Kidney capillary endothelial cell (primary cell): ENCODE measurements at places on chromosomes 13 and 19.

DNA sequence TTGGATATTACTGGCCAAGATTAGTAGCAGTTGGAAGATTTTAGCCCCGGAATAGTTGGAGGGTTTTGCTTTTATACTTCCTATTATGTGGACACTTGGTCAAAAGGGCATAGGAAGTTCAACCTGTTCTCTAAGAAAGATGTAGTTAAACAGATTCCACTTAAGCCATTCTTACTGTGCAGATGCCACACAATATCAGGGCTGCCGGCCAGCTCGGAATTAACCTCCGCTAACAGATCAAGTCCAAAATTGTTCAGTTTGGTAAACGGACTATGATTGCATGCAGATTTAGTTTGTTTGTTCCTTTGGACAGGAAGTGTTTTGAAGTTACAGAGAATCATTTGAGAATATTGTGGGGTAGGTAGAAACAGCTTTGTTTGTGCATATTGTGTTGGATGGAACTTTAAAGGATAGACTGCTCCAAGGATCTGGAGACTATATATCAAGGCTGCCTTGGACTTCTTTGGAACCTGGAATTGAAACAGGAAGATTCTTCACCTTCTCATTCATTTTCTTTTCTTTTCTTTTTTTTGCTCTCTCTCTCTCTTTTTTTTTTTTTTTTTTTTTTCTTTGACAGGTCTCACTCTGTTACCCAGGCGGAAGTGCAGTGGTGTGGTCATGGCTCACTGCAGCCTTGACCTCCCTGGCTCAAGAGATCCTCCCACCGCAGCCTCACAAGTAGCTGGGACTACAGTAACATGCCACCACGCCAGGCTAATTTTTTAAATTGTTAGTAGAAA lies 5.0 kb upstream of the SPRY2 start:
- no peak for DNase-seq

- no peak for DNase-seq
Measured at GRCh38 chr13:71801165-71801760, 65.7 kb downstream of the DACH1 start.

DNA sequence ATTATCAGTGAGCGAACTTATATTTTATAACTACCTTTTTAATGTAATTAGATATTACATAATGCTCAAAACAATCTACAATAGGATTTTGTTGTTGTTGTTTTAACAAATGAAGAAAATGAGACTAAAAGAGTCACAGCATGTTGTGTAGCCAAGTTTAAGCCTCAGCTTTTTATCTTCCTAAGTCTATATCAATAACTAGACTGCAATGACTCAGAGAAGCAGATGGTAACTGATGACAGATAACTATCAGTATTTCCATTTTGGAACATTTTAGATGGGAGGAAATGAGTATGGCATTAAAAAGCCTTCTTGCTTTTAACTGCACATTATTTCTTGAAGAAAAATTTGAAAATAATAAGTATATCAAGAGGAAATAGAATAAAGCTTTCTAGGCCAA lies 825.2 kb downstream of the SLITRK1 start:
- DNase-seq, result no peak

- no peak for DNase-seq
Measured at GRCh38 chr19:39939556-39939955, 5.1 kb upstream of the FCGBP start.

GRCh38 chr13:90872491-90873025 lies 474.9 kb upstream of the MIR17HG start:
- DNase-seq, result no peak

DNA sequence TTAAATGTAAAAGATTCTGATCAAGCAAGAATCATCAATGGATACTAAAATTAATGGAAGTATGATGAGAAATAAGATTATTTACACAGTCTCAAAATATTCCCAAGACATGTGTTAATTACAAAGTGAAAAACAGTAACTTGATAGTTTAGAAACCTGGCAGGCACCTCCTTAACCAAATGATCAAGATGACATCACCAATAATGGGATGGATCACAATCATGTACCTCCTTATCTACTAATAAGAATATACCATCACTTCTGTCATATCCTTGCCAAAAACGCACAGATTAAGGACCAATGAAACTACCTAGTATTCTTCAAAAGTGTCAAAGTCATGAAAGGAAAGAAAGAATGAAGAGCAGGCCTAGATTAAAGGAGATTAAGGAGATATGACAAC lies 30.0 kb downstream of the TSC22D1 start:
- DNase-seq, result no peak

- no peak for DNase-seq
Measured at GRCh38 chr13:51820016-51820597, 16.1 kb upstream of the DHRS12 start.

GRCh38 chr13:95250961-95251360 lies 50.3 kb downstream of the ABCC4 start:
- no peak for DNase-seq

- no peak for DNase-seq
Measured at GRCh38 chr19:38699027-38699346, 45.3 kb downstream of the CAPN12 start.

DNA sequence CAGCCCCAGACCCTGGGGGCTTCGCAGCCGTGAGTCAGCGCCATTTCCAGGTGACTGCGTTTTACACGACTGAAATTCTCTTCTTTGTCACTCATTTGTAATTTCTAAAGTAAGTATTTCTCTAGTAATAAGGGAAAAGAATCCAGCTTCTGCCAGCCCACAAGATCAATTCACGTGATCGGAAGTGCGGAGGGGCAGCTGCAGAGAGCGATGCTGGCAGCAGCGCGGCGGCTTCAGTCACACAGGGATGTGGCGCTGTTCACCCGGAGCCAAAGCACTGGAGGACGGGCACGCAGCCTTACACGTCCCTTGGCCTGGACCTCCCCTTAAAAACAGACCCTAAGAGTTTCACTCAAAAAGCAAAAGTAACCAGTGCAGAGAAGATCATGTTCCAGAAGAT lies 18.4 kb downstream of the GRTP1 start:
- DNase-seq, result no peak

- DNase-seq, result no peak
Measured at GRCh38 chr19:58556622-58557220, 1.7 kb downstream of the UBE2M start.

DNA sequence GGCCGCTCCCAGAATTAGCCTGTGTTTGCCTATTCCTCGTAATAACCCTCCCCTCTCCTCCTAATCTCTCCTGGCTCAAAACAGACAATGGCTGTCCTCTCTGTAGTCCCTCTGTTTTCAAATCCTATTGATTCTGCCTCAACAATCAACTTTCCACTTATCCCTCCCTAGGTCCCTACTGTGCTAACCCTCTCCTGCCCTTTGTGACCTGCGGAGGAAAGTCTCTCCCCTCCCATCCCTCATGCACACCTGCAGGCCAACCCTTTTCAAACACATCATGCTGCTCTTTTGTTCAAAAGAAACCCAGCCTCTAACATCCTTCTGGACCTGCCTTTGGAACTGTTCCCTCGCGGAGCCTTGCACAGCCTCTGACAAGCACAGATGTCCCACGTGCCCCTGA lies 37.3 kb downstream of the CILP2 start:
- no peak for DNase-seq

DNA sequence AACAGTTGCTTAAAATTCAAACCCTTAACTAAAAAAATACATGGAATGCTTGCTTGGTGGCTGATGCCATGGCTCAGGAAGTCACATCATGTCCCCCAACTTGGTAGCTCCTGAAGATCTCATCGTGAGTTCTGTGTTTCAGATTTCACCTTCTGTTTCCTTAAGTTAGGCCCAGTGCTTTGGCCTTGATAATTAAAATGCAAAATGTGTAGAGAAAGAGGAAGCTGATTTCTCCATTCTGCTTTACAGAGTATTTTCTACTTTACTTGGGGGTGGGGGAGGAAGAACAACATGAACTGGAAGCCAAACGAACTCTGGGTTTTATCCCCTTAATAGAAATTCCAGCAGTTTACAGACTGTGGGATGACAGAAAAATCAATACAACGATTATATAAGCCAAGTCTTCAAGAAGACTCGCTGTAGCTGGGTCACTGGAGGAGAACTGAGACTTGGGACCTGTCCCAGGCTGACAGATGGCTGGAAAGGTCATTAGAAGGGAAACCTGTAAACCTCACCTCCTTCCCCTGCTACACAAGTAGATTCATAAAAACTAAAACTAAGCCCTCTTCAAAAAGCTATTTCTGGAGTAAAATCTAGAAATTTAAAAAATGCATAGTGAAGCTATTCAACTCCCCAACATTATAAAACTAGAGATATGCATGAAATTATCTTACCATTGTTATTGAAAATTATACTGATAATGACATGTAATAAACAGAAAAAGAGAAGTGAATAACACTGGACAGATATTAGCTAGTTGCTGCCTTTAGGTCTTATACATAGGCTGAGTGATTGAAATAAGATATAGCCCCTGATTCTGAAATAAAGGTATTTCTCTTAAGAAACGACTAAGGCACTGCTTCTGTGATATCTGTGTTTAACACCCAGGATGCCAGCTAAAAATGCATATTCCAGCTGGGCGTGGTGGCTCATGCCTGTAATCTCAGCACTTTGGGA lies 22.1 kb upstream of the GGACT start:
- DNase-seq, result no peak

DNA sequence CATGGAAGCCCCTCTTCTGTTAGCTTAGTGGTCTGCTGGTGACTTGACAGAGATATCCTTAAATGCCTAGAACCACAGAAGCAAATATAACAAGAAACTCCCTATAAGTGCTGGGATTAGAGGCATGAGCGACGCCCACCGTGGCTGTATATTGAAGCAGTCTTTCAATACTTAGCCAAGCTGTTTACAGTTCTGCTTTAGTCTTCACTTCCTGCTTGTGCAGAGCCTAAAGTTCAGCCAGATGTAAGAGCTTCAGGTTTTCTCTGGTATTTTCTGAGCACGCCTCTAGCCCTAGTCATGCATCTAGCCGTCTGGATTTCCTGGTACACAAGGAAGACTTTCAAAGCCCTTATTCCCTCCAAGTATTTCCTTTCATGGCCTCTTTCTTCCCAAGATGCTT lies 28.5 kb downstream of the TRPM4 start:
- no peak for DNase-seq

DNA sequence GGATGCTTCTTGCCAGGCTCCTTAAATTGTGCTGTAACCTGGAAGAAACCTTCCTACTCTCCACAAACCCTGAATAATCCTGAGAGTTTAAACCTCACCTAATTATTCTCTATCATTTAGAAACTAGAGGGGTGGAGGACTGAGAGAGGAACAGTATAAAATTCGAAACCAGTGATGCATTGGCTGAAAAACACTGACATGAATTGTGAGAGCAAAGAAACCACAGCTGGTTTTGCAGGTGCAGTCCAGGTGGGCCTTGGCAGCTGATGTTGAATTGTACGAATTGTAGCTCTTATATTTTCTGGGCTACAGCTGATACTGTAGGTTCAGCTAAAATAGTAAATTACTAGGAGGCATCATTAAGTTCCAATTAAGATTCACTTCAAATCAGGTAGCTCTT lies 227.0 kb upstream of the SLITRK5 start:
- no peak for DNase-seq

DNA sequence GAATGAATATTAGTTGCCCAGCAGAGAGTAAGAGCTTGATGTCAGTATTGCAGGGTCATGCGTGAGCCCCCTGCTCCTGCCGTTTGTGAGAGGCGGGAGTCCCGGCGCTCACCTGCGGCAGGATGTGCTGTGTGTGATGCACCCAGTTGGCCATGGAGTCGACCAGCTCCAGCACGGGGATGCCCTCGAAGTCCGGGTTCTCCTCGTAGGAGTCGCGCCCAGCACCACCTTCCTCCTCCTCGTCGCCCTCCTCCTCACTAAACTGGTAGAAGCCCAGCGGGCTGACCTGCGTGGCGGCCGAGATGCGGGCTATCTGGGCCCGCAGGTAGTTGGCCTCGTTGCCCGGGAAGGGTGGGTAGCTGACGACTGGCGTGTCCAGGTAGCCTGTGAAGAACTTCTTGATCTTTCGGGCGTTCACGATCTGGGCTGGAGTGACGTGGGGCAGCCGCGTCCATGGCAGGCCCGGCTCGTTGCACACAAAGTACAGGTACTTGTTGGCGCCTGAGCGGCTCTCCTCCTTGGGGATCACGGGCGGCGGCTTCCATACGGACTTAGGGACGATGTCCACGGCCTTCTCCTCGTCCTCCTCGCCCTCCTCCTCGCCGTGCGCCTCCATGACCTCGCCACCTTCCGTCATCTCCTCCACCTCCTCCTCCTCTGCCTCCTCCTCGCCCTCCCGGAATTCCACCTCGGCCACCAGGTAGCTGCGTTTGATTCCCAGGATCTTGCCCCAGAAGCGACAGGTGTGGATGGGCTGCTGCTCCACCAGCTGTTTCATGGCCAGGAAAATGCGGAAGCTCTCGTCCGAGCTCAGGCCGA lies 10.8 kb downstream of the RSPH6A start:
- DNase-seq, result no peak

DNA sequence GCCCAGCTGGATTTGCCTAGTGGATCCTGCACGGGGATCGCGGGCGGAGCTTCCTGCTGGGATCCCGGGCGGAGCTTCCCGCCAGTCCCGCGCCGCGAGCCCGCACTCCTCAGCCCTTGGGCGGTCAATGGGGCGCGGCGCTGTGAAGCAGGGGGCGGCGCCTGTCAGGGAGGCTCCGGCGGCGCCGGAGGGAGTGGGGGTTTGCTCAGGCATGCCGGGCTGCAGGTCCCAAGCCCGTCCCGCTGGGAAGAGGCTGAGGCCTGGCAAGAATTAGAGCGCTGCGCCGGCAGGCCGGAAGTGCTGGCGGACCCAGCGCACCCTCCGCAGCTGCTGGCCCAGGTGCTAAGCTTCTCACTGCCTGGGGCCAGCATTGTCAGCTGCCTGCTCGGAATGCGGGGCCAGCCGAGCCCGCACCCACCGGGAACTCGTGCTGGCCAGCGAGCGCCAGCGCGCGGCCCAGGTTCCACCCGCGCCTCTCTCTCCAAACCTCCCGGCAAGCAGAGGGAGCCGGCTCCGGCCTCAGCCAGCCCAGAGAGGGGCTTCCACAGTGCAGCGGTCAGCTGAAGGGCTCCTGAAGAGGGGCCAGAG lies 119.6 kb downstream of the PRR20E start:
- no peak for DNase-seq
